ENCODE measurements at places on chromosomes 7 and 10.

DNA sequence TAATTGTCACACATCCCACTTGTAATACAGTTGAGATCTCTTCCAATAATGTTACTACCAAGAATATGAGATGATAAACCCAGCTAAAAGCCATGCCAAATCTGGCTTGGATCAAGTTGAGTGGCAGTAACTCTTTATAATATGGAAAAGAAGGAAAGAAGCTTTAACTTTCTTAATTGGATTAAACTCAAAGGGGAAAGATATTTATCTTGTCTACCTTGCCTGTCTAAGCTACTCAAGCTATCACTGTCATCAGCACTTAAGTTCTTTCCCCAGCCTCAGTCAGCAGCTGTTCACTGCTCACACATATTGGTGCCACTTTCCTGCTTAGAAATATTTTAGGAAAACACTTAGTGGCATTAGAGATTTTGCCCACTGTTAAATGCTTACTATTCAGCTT is 350.7 kb downstream of the IPMK start:
- DNase-seq = no peak

DNA sequence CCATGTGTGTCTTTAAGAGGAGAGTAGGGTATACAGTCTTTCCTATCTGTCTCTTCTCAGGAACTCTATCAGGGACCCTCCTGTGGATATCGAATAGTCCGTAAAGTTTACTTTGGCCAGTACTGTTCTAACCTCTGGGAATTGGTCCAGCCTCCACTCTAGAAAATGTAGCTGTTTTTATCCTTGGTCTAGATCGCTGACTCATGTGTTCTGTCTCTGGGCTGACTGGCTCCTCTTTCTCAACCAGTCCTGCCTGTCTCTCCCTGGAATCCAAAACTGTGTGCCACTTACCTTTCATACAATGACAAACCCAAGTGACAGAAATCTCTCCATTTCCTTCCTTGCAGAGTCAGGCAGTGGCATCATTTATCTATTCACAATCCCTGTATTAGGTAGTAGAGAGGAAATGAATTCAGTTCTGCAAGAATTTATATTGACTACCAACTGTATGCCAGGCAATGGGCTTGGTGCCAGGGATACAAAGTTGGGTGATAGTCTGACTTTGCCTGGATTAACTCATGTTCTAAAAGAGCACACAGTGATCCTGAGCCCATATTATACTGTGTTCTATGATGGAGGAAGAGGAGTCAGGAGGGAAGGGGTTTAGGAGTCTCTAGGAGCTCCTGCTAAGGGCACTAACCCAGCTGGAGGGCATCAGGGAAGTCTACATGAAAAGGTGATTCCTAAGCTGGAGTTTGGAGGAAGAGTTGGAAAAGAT is 232.7 kb downstream of the LRMDA start:
- DNase-seq = no peak

GRCh38 chr7:77657427-77658224 is 38.6 kb upstream of the RSBN1L start:
- DNase-seq = no peak

DNA sequence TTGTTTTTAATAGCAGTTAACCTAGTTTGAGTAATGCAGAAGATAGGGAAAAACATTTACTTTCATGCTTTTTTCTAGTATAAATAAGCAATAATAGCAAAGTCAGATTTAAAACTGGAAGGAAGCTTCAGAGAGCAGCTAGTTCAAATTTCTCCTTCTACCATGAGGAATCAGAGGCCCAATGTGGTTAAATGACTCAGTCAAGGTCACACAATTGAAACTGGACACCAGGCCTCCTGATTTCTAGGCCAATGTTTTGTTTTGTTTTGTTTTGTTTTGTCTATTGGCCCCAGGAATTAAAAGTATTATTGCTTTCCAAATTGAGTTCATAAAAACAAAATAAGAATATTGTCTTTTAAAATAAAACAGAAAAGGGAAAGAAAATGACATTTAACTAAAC is 122.3 kb downstream of the TRIL start:
- no peak for DNase-seq

DNA sequence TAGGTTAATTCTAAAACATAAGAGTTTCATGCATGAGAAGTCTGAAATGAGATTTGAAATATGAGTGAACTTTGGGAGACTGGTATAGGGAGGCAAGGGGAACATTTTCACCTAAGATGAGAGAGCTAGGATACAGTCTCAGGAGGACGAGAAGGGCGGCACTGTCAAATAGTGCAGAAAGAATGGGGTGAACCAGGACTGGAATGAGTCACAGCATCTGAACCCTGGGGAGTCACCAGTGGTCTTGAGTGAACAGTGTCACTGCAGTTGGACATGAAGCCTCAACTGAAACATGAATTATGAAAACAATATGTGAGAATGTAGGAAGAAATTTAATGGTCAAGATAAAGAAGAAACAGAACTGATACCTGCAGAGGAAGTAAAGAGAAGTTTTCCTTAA is 33.8 kb downstream of the GNG11 start:
- DNase-seq = no peak

DNA sequence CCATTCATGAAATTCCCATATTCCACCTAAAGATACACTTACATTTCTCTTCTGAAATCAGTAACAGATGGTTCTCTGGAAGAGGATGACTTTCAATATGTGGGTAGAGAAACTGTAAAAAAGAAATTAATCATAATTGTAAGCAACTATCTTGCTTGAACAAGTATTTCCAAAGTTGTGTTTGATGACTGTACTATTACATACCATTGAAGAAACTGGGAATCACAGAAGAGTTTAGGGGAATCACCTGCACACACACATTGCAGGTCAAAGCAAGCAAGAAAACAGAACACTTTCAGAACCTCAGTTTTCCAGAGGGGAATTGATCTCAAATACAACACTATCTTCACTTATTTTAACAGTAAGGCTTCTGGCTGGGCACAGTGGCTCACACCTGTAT is 33.6 kb downstream of the GSAP start:
- DNase-seq = no peak

DNA sequence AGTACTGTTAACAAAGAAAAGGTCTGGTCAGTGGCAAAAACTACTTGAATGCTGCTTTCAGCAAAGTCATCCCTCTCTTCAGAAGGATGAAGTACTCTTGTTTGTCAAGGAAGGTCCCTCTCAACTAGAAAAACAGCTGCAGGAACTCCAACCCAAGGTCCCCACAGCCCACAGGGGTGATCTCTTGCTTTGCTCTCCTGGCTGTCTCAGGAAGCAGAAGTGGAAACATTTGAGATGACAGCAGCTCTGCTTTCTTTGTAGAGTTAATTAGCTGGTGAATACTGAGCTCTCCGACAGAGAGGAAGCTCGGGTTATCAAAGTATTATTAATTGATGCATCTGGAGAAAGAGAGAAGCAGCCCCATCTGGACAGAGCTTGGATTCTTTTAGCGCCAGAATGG is 25.4 kb upstream of the LRGUK start:
- DNase-seq = no peak

- no peak for DNase-seq
Measured at GRCh38 chr7:87476179-87476557, 688 bp upstream of the ABCB4 start.

DNA sequence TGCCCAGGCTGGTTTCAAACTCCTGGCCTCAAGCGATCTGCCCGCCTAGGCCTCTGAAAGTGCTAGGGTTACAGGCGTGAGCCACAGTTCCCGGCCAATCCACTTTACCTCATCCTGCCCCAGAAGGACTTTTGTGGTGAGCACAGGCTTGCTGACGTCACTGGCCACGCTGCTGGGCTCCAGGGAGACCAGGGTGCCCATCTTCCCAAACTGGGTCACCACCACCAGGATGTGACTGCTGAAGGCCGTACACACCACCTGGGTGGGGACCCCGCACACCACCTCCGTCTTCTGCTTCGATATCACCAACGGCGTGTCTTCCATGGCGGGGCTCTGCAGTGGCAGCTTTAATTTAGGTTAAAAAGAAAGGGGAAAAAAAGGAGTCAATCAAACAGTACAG is 816 bp downstream of the PSMG3 start:
- no peak for DNase-seq

- no peak for DNase-seq
Measured at GRCh38 chr7:28560767-28561166, 148.4 kb downstream of the CREB5 start.

DNA sequence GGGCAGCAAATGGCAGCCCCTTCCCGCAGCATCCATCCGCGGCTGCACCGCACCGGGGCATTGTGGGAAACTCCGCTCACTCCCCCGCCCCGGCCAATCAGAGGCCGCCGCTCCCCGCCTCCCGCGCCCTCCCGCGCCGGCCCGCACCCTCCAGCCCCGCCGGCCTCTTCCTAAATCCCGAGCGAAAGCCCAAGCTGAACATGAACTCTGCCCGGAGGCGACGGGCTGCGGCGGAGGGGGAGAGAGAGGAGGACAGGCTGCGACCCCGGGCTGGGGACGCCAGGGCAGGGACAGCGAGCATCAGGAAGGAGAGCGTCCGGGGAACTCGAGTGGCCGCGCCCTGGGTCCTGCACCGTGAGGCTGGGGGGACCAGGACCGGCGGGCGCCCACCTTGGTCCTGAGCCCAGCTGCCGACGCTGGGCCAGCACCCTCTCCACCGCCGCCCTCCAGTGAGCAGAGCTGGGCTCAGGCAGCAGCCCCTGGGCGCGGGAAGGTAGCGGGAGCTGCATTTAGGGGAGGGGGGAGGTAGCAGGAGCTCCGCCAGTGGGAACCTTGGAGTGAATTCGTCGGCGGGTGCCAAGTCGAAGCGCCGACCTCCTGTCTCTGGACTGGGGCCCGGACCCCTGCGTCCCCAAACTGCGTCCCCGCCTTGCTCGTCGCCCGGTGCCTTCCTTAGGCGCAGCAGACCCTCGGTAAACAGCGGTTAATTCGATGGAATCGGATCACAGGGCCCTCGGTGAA is at the start of gene DGKI:
TSS of gene DGKI (minus strand) at position 148 of the 741 bp plus-strand sequence.
- no peak for DNase-seq

GRCh38 chr7:41052201-41052600 is 650.7 kb downstream of the INHBA start:
- DNase-seq = no peak

- DNase-seq = peak; percentile 61
Measured at GRCh38 chr7:149071641-149072437, 18.7 kb downstream of the ZNF786 start.

DNA sequence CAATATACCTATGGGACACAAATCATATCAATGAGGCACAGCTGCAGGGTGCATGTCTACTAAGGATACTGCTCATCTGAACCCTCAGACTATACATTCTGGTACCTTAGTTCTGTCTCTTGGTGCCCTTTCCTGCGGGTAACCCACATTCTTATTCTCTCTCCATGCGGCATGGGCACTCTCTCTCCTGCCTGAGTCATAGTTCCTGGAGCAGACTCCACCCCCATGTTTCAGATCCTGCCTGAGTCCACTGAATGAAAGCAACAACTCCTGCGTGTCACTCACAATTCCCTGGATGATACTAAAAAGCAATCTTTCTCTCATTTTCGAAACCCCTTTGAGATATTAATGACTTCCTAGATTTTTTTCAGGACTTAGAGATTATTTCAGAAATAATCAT is 653.1 kb upstream of the C7orf33 start:
- DNase-seq = no peak

DNA sequence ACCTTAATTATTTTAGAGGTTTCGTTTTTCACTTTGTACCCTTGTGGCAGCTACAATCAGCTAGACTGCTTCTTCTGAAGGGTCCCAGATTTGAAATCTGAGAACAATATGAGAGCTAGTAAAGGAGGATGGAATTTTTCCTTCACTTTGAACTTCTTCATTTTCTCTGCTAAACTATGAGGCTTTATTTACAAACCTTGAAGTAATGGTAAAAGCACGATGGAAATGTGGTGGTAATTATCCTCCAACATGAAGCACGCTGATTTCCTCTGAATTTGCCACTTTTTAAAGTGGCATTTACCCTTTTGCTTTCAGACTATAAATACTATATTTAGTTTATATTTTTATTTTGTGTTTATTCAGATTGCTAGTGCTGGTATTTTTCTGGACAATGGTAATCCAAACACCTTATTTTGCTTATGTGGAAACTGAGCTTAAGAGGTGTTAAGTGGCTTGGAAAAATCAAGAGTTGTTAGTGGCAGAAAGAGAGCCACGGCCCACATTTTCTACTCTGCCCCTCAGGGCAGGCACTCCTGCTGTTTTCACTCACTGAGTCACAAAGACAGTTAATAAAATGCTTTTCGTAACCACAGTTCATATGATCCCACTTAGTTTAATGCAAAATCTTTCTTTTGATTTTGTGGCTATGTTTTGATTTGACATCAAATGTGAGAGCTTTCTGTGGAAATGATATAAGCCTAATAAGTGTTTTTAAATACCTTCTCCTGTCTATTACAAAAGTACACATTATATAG is 2.7 kb downstream of the SSMEM1 start:
- no peak for DNase-seq

GRCh38 chr7:112981966-112982365 is 104.7 kb downstream of the GPR85 start:
- DNase-seq = no peak

- DNase-seq = no peak
Measured at GRCh38 chr10:72455889-72456595, 101.3 kb upstream of the DNAJB12 start.

DNA sequence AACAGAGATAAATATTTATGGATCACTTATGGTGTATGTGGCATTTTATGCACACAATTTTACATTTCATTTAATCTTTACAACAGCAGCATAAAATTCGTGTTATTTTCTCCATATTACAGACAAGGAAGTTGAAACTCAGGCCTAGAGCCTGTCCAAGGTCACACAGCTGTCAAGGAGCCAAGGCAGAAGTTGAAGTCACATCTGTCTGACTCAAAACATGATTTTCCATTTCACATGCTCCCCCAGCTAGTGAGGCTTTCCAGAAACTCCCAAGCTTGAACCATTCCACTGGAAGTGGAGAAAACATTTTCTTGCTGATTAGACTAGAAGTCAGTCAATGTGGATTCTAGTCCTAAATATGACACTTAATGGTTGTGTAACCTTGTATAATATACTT is 110.5 kb downstream of the HECTD2 start:
- no peak for DNase-seq

- DNase-seq = no peak
Measured at GRCh38 chr10:95818010-95818409, 62.0 kb downstream of the ENTPD1 start.

DNA sequence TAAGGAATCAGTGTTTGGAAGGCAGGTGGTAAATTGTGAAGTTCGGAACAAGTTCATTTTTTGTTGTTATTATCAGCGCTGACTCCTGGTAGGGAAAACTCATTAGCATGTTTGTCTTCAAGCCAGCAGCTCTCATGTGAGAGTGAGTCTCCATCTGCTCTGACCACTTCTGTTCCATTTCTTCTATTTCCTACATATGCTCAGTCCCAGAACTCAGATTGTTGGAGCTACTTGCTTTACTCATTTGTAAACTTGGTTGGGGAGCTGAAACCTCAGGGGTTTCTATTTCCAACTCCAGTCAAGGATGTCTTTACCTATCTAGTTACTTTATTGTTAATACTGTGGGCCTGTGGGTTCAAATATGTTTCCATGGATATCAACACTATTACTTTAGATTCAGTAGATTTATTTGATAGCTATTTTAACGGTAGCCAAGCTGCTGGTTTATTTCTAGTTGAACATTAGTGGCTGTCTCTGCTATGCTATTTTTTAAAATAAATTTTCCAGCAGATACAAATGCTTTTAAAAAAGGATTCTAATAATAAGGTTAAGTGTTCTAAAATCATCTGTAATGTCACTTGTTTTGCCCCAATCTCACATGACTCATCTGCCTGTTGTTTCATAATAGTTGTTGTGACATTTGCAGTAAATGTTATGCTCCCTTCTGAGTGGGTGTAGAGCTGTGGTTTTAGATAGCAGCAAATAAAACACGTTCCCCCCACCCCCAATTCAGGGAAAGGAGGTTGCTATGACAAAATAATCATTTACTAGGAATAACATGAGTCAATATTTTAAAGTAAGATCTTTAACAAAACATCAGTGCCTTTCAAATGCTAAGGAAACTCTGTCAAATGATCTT is 143.3 kb downstream of the HDAC9 start:
- no peak for DNase-seq

GRCh38 chr10:23693501-23693901 is 254.6 kb downstream of the OTUD1 start:
- no peak for DNase-seq
